Activated T-cell treated with anti-CD3 and anti-CD28 coated beads for 1 hour (primary cell): ENCODE measurements at places on chromosomes 4 and X.

- DNase-seq = no peak
These were observed 104.8 kb downstream of the SYTL5 start for GRCh38 chrX:38111196-38111595.

- no peak for DNase-seq
These were observed 600.0 kb downstream of the BCOR start for GRCh38 chrX:39497702-39498265.

GRCh38 chr4:88858752-88859151 is 161.1 kb upstream of the NAP1L5 start:
- no peak for DNase-seq

GRCh38 chr4:140151699-140152012 is 2.3 kb downstream of the MAML3 start:
- no peak for DNase-seq

DNA sequence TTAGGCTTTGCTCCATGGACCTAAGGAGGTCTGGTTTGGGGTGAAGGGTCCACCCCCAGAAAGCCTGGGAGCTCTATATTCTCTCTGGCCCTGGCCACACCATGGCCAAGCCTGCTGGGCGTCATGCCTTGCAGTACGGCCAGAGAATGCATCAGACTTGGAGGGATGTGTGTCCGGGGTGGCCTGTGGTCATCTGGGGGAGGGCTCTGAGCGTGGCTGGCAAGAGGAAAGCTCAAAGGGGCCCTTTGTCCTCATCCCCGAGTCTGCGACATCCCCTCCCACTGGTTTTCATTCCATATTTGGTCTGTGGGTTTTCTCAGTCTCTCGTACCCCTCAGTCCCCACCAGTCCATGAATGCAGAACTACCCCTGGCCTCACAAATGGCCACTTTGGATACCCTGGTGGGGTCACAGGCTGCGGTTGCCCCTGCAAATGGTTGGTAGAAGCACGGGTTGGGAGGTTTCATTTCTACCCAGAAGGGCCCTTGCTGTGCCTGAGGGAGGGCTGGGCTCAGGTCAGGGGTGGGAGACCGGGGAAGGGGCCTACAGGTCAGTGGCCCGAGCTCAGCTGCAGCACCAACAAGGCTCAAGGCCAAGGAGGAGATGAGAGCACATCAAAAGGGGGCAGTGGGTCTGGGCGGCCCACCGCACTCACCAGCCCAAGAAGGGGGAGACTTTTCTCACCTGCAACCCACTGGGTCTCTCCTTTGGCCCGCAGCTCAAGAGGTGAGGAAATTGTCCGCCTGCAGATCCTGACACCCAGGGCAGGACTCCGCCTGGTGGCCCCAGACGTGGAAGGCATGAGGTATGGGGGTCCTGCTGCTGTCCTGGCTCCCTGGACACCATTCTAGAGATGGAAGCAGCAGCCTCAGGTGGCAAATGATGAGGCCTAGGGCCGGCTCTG is 30.2 kb downstream of the ZNF185 start:
- DNase-seq = no peak

GRCh38 chr4:43564591-43564990 is 672.1 kb downstream of the GRXCR1 start:
- DNase-seq = no peak

GRCh38 chrX:103791826-103792485 is 15.3 kb downstream of the PLP1 start:
- no peak for DNase-seq

- no peak for DNase-seq
These were observed 232.3 kb upstream of the TENM3 start for GRCh38 chr4:182010876-182011275.

- no peak for DNase-seq
These were observed 357.1 kb downstream of the PDGFC start for GRCh38 chr4:156614536-156614935.

- DNase-seq = no peak
These were observed 29.0 kb downstream of the VCX3A start for GRCh38 chrX:6505960-6506359.
